ENCODE measurements at places on chromosomes 11 and 22.

GRCh38 chr11:69906453-69906907 is 87.3 kb upstream of the FGF3 start:
- DNase-seq: no peak

DNA sequence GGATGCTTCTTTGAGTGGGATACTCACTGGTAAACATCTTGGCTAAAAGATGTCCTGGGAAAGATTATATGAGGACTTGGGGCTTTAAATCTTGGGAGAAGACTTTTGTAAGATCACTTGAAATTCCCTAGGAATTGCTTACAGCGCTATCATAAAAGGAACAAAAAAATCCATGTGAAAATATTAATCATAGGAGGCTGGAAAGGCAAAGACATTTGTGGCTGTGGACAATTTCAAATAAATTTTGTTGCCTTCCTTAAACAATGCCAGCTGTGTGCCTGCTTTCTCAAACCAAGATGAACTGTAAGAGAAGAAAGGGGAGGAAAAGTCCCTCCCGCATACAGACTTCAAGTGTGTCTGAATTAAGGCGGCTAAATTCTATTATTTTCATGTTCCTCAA is 75.6 kb downstream of the SNX19 start:
- no peak for DNase-seq

- no peak for DNase-seq
These were observed 38.2 kb downstream of the ATXN10 start for GRCh38 chr22:45709866-45710265.

- no peak for DNase-seq
These were observed 859.0 kb downstream of the FAM181B start for GRCh38 chr11:81874635-81875034.

- no peak for DNase-seq
These were observed 48.5 kb upstream of the TIMP3 start for GRCh38 chr22:32752816-32753520.

- no peak for DNase-seq
These were observed 700 bp downstream of the TTC17 start for GRCh38 chr11:43359422-43359818.

- no peak for DNase-seq
These were observed 5.1 kb downstream of the SYT12 start for GRCh38 chr11:67027943-67028542.

DNA sequence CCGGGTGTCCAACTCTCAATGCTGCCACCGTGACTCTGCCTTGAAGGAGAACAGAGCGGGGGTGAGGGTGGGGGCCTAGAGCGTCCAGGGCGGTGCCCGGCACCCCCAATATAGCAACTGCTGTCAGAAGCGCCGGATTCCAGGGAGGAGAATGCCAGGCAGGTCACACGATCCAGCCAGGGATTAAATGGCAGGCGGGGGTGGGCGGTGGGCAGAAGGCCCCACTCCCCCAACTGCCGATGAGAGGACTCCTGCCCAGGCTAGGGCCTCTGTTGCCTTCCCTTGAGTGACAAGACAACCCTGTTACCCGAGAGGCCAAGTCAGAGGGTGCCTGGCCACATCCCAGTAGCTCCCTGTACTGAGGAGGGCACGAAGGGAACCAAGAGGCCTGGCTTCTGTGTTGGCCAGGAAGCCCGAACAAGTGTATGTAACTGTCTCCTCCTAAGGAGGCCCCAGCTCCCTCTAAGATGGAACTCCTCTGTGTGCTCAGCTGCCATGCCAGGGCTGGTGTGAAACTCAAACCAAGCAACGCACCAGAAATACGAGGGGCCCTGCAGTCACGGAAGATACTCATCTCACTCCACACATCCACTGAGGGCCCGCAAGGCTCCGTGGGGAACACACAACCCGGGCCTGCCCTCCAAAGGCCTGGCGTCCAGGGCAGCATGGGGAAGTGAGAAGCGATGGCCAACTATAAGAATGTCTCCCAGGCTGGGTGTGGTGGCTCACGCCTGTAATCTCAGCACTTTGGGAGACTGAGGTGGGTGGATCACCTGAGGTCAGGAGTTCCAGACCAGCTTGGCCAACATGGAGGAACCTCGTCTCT is 3.0 kb downstream of the PACSIN3 start:
- DNase-seq: no peak

Data from HuH-7 (cell line).